ENCODE measurements at places on chromosomes 5 and 9. TPM values are rescaled to one million over a fixed set of nuclear protein-coding genes. Genes with fewer than 3 reads are reported as not detected.

The PLAC8L1 gene
- 0.83 TPM for total RNA-seq

The GHR gene
- not detected for total RNA-seq

The MEGF10 gene
- 0.80 TPM for total RNA-seq

The CACFD1 gene
- 2.6 TPM for total RNA-seq

The GM2A gene
- total RNA-seq, result 10.9 TPM

The PHF24 gene
- total RNA-seq, result not detected

The BARX1 gene
- 1.5 TPM for total RNA-seq

The PFN3 gene
- total RNA-seq, result not detected

The CKS2 gene
- 467 TPM for total RNA-seq

The BAAT gene
- total RNA-seq, result not detected

The TRUB2 gene
- 34.8 TPM for total RNA-seq

The FLT4 gene
- total RNA-seq, result 24.6 TPM

The PCDHB12 gene
- total RNA-seq, result 3.6 TPM

The CDH6 gene
- total RNA-seq, result 0.15 TPM

The HRH2 gene
- 1.0 TPM for total RNA-seq

The MAP1B gene
- total RNA-seq, result 44.0 TPM

The GRXCR2 gene
- not detected for total RNA-seq

The TYRP1 gene
- 4.5 TPM for total RNA-seq

The MARCHF11 gene
- total RNA-seq, result not detected

The PTGS1 gene
- not detected for total RNA-seq

The MUSK gene
- not detected for total RNA-seq

The PCDHGA4 gene
- 0.63 TPM for total RNA-seq

The WNK2 gene
- total RNA-seq, result 2.8 TPM

The SV2C gene
- total RNA-seq, result 0.03 TPM

The SOX30 gene
- 0.11 TPM for total RNA-seq

The TBC1D2 gene
- 7.9 TPM for total RNA-seq

The GABRA1 gene
- 9.7 TPM for total RNA-seq

The SOHLH1 gene
- total RNA-seq, result not detected

The PTGER4 gene
- 4.5 TPM for total RNA-seq

The DMRT2 gene
- 15.4 TPM for total RNA-seq

The PCDHGA7 gene
- total RNA-seq, result 0.42 TPM

The SURF2 gene
- total RNA-seq, result 56.2 TPM

All from Daoy (cell line).